K562 (cell line): ENCODE measurements at places on chromosomes 16 and 17.

DNA sequence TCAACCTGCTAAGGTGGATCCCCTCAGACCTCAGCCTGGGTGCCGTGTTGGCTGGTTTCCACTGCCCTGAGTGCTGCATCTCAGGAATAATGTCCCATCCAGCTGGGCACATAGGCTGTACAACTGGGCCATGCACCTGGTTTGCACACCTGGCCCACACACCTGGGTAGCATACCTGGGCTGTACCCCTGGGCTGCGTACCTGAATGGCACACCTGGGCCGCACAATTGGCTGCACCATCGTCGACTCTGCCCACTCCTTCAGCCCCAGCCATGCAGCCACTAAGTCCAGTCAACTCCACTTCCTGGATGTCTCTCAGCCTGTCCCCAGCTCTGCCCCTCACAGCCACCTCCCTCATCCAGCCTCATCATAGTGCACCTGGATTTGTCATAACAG is 7.9 kb downstream of the SLC5A10 start:
- DNase-seq, result no peak

DNA sequence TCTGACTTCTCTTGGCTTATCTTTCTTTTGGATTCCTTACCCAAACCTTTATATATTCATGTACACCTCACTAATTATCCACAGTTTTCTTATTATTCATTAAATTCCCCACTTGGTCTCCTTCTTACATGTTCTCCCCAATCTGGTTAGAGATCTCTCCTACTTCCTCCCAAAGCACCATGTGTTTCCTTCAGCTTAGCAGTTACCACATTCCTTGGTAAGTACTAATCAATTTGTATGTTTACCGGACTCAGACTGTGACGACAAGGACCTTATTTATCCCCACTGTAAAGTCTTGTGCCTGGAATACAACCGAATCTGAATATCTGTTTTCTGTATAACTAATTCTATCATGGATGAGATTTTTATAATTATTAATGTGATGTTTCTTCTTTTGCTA is 389.5 kb downstream of the KCNJ2 start:
- no peak for DNase-seq

DNA sequence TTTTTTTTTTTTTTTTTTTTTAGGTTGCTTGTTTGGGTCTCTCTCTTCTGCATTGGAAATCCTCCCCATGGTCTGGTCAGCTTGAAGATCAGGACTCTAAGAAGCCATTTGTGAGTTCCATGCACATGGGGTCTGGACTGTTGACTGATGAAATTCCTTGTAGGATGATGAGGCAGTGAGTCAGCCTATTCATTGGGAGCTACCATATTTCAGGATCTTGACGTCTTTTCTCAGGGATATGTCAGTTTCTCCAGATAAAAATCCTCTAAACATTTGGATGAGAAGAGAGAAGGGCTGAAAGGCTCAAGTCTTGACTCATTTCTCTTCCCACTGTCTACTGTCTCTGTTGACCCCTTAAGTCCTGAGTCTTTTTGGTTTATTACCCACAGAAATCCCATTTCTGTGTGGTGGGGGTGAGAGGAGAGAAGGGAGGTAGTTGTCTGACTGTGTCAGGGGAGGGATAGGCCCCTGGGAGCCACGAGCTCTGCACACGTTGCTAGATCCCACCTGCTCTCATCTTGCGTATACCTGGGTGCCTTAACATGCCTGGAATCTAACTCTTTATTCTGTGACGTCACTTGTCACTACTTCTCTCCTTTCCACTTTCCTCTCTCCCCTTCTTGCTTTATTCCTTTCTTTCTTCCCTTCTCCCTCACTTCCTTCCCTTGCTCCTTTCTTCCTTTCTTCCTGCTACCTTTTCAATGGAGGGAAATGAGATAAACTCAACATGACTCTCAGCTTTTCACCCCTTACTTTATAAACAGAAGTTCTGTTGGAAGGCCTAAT is 333.1 kb upstream of the XYLT1 start:
- DNase-seq, result no peak

- DNase-seq, result no peak
Observed at GRCh38 chr16:10827691-10828341, 9.2 kb upstream of the TVP23A start.

- peak; percentile 25 for DNase-seq
Observed at GRCh38 chr16:83561876-83562275, 245.9 kb upstream of the HSBP1 start.

DNA sequence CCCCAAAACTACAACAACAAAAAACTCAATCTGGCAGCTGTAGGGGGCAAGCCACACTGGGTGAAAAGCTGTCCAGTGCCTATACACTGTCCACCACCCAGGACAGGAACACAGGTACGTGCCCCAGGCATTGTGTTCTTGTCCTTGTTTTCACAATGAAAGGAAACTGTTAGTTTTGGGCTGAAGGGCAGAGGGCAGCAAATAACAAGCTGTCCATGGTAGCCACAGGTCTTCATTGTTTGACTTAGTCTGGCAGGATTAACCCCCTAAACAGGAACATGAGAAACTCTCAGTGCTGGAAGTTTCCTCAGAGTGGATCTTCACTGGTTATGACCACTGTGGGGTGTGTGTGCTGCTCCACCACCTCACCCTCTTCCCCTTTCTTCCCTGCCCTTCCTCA is 224.6 kb upstream of the N4BP1 start:
- DNase-seq, result no peak

GRCh38 chr17:77399319-77399957 is 258.7 kb downstream of the SEC14L1 start:
- DNase-seq, result no peak

DNA sequence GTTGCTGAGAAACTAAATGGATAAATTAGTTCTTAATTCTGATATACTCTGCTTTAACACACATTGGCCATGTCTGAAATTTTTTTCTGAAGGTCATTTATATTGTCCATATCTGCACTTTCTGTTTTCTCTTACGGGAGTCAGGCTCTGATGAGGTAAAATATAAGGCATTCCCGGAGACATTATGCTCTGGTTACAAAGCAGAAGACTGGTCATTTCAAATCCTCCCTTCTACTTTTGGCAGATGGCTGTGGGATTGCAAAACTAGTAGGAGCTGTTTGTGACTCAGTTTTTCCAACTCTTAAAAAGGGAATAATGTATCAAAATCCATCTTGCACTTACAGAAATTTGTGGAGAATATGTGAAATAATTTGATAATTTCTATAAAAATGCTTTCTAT is 92.2 kb upstream of the CPHXL start:
- DNase-seq, result no peak

- DNase-seq, result peak; percentile 33
Observed at GRCh38 chr17:37519251-37519985, 29.7 kb downstream of the DUSP14 start.
